ENCODE measurements at places on chromosomes 4 and X.

DNA sequence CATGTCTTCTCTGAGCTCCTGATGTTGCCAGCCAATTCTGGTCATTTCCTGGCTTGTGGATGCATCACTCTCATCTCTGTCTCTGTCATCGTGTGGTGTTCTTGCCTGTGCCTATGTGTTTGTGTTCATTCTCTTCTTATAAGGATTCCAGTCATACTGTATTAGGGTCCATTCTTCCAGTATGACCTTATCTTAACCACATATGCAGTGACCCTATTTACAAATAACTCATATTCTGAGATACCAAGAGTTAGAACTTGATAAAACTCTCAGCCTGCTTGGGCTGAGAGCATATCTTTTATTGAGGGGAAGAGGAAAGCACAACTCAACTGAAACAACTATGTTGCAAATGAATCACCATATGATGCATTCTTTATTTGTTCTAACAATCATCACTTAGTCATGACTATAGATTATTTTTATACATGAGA lies 189.0 kb upstream of the ANXA10 start:
- DNase-seq: no peak

DNA sequence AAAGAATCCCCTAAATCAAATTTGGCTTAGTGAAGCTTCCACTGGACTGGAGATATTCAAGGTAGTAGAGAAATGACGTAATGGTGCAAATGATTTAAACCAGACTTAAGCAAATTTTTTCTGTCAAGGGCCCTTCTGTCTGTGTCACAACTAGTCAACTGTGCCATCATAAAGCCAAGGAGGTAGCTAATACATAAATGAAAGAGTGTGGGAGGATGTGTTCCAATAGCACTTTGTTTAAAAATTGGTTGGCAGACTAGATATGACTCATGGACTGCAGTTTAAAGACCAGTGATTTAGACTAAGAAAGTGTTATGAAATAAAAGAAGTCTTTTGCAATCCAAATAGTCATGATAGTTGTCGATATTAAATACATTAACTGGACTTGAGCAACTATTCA lies 24.3 kb upstream of the TEX13C start:
- no peak for DNase-seq

GRCh38 chr4:38242822-38243387 lies 282.7 kb downstream of the PTTG2 start:
- DNase-seq: no peak

DNA sequence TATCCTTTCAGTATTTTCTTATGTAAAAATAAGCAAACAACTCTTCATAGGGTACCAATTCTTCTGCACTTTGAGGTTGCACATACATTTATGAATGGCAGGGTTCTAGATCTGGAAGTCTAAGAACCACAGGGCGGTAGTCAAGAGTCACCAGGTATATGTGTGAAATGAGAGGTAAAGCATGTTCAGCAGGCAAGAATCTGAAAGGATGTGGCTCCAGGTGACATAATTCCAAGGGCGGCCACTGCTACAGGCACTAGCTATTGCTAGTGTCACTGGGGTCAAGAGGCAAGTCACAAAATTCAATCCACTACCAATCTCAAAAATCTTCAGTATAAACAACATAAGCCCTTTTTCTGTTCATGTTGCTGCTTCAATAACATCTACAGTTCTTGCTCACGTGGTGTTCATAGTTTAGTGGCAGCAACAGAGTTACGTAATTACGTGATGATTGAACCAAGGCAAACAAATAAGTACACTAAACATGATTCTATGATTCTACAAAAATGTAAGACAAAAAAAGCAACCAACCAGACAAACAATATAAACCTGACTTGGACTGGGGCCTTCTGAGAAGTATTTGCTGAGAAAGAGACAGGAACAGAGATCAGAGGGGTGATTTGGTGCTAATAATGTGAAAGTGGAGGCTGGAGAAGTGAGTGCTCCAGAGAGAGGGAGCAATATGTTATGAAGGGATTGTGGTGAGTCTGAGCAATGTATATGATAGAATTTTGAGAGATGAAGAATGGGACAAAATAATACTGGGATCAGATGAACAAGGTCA lies 101.7 kb downstream of the NAA11 start:
- DNase-seq: no peak

- DNase-seq: no peak
Measured at GRCh38 chrX:21225643-21226042, 148.6 kb upstream of the CNKSR2 start.
